ENCODE measurements at places on chromosomes 2 and 18. TPM values are rescaled to one million over a fixed set of nuclear protein-coding genes. Genes with fewer than 3 reads are reported as not detected.

The TIGD1 gene
- total RNA-seq: 4.6 TPM

The ATP6V1C2 gene
- total RNA-seq: 0.48 TPM

The SPATA3 gene
- total RNA-seq: not detected

The LYG2 gene
- not detected for total RNA-seq

The TSGA10 gene
- 13.5 TPM for total RNA-seq

The ABCG8 gene
- not detected for total RNA-seq

The NTSR2 gene
- not detected for total RNA-seq

- no peaks in the 10 kb centered on the region for H3K4me1 ChIP-seq
- peaks cover under 1% of the 10 kb centered on the region for H3K27me3 ChIP-seq
- no peaks in the 10 kb centered on the region for H3K36me3 ChIP-seq
- H3K27ac ChIP-seq: no peak overlapping the region
- no peak overlapping the region for H3K4me3 ChIP-seq
Observed at GRCh38 chr2:132484144-132484543, 67.5 kb downstream of the GPR39 start.

GRCh38 chr2:239240414-239240881 lies 160.4 kb downstream of the HDAC4 start:
- H3K27me3 ChIP-seq: no peaks in the 10 kb centered on the region
- peak; percentile 40 for DNase-seq
- H3K36me3 ChIP-seq: no peaks in the 10 kb centered on the region
- H3K4me3 ChIP-seq: no peak overlapping the region

DNA sequence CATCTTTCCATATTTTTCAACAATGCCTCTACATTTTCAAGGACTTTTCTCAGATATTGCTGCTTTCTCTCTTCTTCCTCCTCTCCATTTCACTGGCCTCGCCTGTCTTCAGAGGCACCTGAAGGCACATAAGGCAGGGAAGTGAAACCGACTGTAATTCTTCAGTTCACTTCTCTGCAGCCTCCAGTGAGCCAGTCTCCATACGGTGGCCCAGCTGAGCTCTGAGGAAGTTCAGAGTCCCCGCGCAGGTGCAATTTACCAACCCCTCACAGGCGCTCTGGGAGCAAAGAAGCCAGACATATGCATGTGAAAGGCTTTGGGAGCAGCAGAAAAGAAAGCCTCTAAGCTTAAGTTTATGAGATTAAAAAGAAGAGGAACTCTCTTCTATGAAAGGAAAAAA lies 12.4 kb downstream of the KLHL14 start:
- no peak overlapping the region for H3K4me3 ChIP-seq
- no peak overlapping the region for H3K27ac ChIP-seq
- H3K36me3 ChIP-seq: no peaks in the 10 kb centered on the region
- DNase-seq: peak; percentile 39
- no peaks in the 10 kb centered on the region for H3K4me1 ChIP-seq

DNA sequence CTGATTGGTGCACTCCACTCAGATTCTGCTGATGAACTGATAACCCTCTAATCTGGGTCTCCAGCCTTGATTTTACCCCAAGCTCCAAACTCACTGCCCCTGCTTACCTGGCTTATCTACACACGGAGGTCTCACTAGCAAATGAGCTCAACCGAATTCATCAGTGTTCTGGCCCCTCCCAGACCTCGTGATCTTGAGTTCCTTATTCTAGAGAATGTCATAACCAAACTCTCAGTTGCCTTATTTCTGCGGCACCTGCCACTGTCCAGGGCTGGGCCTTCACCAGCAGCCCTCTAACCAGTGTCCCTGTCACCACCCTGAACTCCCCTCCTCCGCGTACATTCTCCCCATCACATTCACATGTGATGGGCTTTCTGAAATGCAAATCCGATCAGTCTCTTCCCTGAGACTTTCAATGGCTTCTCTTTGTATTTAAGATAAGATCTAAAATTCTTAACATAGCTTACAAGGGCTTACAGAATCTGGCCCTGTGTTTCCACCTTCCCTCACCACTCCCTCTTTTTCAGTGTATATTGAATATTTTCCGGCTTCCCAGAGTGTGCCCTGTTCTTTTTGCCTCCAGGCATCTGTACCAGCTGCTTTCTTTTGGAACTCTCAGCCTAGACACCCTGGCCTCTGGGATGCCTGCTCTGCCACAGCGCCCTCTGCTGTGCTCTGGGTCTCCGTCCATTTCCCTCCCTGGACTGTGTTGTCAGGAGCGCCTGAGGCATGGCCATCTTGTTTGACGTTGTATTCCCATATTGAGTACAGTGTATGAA lies 31.1 kb downstream of the NAB1 start:
- DNase-seq: peak; percentile 73
- no peak overlapping the region for H3K4me3 ChIP-seq

DNA sequence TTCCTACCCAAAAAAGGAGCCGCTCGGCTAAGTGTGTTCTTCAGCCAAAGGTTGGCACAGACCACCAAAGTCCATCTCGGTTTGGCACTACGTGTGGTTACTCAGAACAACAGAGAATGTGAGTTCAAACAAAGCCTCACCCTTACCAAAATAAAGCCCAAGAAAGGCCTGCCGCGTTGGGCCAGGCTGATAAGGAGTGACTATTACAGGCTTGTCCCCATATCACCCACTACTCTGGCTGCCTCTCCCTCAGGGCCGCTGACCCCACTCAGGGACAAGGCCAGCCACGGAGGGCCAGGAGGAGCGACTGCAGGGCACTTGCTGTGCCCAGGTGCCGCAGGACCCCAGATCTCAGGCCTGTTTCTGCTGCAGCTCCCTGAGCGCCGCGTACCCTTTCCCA lies 13.8 kb downstream of the HS1BP3 start:
- peaks cover 38% of the 10 kb centered on the region for H3K4me1 ChIP-seq
- no peak overlapping the region for H3K4me3 ChIP-seq
- H3K27ac ChIP-seq: peak overlapping the region; percentile 83
- H3K36me3 ChIP-seq: no peaks in the 10 kb centered on the region
- DNase-seq: no peak
- H3K27me3 ChIP-seq: no peaks in the 10 kb centered on the region

GRCh38 chr2:97759727-97760407 lies 46.5 kb downstream of the ZAP70 start:
- no peak overlapping the region for H3K27ac ChIP-seq
- DNase-seq: no peak
- no peaks in the 10 kb centered on the region for H3K4me1 ChIP-seq
- no peaks in the 10 kb centered on the region for H3K27me3 ChIP-seq

DNA sequence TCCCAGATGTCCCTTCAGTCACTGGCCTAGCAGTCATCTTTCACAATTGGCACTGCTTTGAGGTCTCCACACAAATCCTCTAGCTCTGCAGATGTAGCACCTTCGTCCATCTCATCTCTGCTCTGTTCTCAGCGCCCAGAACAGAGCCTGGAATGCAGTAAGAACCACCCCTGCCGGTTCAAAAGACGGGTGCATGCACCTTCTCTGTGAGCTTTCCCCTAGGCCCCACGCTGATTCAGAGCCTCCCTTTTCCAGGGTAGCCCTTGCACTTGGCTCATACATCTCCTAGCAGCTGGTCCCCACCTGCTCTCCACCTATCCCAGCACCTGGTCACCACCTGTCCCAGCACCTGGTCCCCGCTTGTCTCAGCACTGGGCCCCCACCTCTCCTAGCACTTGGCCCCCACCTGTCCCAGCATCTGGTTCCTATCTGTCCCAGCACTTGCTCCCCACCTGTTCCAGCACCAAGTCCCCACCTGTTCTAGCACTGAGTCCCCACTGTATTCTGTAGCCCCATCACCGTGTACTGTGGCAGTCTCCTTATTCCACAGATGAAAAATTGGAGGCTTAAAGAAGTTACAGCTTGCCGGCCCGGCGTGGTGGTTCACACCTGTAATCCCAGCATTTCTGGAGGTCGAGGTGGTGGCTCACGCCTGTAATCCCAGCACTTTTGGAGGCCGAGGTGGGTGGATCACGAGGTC lies 4.7 kb upstream of the KCNF1 start:
- DNase-seq: no peak
- H3K36me3 ChIP-seq: no peaks in the 10 kb centered on the region
- H3K27ac ChIP-seq: no peak overlapping the region
- no peak overlapping the region for H3K4me3 ChIP-seq
- peaks cover 17% of the 10 kb centered on the region for H3K27me3 ChIP-seq

DNA sequence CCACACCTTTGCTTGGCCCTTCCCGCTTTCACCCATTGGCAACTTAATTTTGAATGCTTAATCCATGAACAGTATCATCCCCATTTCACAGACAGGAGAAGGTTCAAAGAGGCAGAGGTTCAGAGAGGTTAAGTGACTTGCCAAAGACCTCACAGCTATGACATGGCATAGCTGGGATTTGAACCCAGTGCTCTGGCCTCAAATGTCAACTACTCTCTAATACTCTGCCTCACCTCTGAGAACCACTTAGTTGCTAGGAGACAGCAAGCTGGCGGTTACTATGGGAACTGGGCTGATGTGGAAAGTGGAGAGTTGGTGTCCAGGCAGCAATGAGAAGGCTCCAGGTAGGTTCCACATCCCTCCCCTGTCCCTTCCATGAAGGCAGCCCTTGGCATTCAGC lies 15.8 kb upstream of the PRSS56 start:
- peaks cover 10% of the 10 kb centered on the region for H3K4me1 ChIP-seq
- no peak overlapping the region for H3K27ac ChIP-seq
- H3K4me3 ChIP-seq: no peak overlapping the region
- no peak for DNase-seq
- peaks cover 54% of the 10 kb centered on the region for H3K27me3 ChIP-seq
